NCI-H1436 (cell line): ENCODE measurements at places on chromosomes 5 and 9.
A peak's percentile ranks its signal among the peaks of the same experiment; 100 is the strongest.

GRCh38 chr5:10337986-10338385 is 15.5 kb upstream of the MARCHF6 start:
- no peak for DNase-seq

GRCh38 chr9:96654450-96655197 is 493 bp downstream of the PRXL2C start:
- DNase-seq, result peak; percentile 75

GRCh38 chr5:111676926-111677415 is 80.0 kb downstream of the NREP start:
- no peak for DNase-seq

- DNase-seq, result peak; percentile 87
Measured at GRCh38 chr9:3526165-3526996, 580 bp upstream of the RFX3 start.

- DNase-seq, result no peak
Measured at GRCh38 chr9:87862536-87863268, 20.0 kb upstream of the SPATA31E1 start.

DNA sequence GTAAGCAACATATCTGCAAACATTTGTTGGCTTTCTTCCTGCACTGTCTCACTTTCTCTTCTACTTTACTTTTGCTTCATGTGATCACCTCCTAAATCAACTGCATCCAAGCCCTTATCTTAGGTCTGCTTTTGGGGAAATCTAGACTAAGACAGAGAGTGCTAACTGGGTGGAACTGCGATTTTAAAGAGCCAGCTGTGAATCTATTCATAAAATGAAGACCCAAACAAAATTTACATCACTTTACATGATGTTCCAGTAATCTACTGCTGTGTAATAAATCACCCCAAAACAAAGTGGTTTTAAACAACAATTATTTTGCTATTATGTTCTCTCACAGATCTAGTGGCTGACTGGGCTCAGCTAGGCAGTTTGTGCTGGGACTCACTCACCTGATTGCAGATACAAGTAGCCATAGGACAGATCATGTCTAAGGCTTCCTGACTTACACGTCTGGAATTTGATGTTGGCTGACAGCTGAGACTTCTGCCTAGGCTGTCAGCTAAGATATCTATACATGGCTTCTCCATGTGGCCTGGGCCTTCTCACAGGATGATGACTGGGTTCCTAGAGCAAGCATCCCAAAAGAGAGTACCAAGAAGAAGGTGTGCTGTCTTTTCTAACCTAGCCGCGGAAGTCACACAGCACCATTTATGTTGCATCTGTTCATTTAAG is 145.1 kb upstream of the TBCA start:
- DNase-seq, result no peak

DNA sequence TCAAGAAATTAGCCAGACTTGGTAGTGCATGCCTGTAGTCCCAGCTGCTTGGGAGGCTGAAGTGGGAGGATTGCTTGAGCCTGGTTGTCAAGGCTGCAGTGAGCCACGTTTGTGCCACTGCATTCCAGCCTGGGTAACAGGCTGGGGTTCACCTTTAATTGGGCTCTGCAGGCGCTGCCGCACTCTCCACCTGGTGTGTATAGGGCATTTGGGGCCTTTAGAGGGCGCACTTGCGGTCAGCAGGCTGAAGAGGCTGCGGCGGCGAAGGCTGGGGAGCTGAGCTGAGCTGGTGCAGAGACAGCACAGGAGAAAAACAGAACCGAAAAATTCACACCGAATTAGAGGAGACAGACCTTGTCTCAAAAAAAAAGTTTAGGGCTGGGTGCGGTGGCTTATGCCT is 31.2 kb downstream of the CDK7 start:
- DNase-seq, result no peak

- no peak for DNase-seq
Measured at GRCh38 chr5:14265570-14265969, 122.4 kb downstream of the TRIO start.

- DNase-seq, result no peak
Measured at GRCh38 chr5:134634227-134634626, 1.6 kb upstream of the SAR1B start.

- no peak for DNase-seq
Measured at GRCh38 chr5:133906303-133906702, 62.1 kb downstream of the C5orf15 start.

GRCh38 chr5:125251703-125252102 is 505.3 kb upstream of the ZNF608 start:
- DNase-seq, result no peak

- DNase-seq, result peak; percentile 86
Measured at GRCh38 chr9:14353222-14354056, 39.5 kb upstream of the NFIB start.

GRCh38 chr9:29750062-29750461 is 2176.8 kb upstream of the C9orf72 start:
- no peak for DNase-seq

GRCh38 chr5:139569270-139569955 is 8.3 kb downstream of the UBE2D2 start:
- no peak for DNase-seq

GRCh38 chr5:78776637-78777036 is 128.1 kb upstream of the LHFPL2 start:
- DNase-seq, result no peak

DNA sequence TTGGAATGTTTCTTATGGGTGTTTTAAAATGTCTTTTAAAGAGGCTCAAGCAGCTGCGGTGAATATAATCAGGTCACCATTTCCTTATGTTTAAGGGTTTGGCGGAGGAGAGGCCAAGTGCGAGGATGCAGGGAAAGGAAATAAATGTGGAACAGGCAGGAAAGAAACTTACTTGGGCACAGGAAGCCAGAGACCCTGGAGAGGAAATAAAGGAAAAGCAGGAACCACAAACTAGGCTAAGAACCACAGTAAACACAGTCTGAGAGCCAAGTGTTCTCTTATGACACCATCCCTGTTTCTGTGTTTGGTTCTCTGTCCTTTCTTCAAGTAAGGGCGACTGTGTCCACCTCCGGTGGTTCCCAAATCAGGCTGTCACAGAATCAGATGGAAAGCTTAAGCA is 166.5 kb downstream of the C9orf152 start:
- DNase-seq, result no peak

- DNase-seq, result no peak
Measured at GRCh38 chr9:121807069-121807822, 155.8 kb downstream of the DAB2IP start.

- no peak for DNase-seq
Measured at GRCh38 chr5:34657274-34657921, 1.3 kb downstream of the RAI14 start.

DNA sequence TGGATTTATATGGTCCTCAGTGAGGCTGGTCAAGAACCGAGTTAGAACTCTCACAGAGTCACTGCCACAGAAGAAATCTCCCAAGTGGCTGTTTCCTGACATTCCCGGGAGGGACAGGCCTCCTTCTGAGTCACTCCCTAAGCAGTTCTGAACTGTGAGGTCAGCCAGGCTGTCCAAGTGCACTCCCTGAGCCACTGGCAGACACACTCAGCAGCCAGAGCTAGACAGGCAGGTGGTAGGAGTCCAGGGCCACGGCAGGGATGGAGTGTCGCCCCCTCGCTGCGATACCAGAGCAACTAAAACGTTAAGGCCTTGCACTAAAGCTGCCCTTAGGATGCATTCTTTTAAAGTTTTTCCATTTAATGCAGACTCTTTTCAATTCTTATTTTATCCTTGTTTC is 3.4 kb downstream of the IL4 start:
- DNase-seq, result no peak

DNA sequence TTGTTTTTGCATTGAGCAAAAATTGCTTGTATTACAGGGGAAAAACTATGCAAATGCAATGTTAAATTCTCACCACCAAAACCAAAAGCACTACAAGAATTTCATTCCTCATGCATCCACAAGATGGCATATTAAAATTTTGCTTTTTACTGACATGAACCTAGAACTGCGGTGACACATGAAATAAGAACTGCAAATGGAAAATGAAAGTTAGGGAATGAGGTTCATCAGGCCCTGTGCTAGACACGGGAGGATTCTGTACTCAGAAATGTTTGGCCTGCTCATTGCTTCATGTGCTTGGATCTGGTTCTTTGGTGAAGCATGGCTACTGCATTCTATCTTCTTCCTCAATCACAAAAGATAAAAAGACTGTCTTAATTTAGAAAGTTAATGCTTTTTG is 9.1 kb upstream of the RFK start:
- no peak for DNase-seq

DNA sequence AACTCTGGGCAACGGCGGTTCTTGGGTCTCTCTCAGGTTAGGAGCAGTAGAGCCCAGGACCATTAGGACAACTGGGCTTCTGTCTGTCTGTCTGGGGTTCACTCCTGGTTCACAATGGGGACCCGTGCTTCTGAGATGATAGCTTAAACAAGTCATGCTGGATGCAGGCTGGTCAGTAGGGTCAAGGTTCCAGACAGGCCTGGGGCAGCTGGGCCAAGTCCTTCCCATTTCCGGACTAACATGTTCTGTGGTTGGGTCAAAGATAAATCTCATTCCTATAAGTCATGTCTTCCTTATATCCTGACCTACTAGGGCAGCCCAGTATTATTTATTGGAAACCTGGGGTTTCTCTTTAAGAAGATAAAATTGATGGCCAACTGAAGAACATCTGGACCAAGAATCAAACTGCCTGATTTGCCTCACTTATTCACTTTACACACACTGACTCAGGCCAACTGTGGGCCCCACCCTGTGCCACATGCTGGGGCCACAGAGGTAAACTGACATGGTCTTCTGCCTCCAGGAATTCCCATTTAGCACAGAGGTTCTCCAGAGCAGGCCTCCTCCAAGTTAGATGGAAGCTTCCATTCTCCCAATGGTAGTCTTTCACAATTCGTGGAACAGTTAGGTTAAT is 8.3 kb downstream of the HDHD3 start:
- DNase-seq, result no peak

GRCh38 chr5:144421411-144421810 is 250.7 kb downstream of the KCTD16 start:
- no peak for DNase-seq

DNA sequence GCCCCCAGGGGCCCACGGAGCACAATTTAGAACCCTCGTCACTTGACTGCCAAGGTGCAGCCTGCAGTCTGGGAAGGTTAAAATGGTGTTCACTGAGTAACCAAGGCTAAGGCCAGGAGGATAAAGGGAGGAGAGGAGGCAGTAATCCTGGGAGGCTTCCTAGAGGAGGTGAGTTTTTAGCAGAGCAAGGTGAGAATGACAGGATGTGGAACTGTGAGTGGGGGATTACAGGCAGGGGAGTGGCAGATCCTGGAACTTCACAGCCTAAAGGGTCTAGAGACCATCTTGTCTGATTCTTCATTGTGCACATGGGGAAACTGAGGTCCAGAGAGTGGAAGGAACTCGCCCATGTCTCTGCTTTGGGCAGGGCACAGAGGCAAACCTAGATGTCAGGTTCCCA is 42.5 kb upstream of the ASS1 start:
- DNase-seq, result no peak

DNA sequence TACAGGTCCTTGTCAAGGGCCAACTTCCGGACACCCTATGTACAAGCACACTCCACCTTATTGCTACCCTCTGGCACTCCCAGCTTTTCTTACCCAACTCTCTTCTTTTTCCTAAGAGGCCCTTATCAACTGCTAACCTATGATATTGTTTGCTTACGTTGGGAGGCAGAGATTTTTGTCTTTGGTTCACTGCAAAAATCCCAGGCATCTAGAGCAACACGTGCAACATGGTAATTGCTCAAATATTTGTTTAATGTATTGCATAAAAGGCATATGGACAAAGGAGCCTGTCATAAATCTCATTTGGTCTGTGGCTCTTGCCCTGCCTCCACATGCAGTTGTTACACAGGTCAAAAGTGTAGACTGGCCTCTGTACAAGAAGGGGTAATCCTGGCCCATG is 35.8 kb upstream of the ATP10B start:
- no peak for DNase-seq

DNA sequence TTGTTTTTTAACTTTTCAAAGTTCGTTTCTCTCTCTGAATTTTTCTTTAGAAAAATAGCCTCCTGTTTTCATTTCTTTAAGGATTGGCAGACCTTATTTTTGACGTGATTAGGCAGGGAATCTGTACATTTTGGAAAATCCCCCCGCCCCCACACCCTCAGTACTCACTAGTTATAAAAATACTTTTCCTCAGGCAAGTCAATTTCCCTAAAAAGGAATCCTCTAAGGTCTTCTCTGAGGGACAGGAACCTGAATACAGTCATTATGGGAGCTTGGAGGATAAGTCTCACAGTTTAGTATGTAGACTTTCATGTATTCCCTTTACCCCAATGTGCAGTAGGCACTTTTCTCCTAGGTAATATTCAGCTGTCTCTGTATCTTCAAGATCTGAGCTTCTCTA is 3.9 kb upstream of the FER start:
- no peak for DNase-seq

DNA sequence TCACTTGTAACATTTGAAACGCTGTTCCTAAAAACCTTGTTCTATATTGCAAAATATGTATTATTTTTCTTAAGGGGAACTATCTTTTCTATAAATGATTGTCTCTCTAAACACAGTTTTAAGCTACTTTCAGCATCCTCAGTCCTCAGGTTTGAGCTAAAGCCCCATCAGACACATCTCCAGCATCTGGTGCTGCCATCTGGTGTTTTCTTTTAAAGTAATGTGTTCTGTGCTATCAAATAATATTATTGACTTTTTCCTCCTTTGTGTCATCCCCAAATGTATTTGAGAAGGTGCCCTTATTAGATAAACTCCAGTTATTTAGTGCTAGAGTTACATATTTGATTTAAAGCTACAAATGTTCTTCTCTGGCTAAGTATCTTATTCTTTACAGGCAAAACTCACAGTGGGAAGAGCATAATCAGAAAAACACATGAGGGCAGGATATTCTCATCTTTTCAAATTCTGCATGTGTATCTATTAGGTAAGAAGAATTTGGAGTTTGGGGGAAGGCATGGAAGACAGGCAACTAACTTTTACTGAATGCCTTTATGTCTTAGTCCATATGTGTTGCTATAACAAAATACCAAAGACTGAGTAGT is 27.5 kb downstream of the ZNF474 start:
- DNase-seq, result no peak

GRCh38 chr9:126558051-126558665 is 55.6 kb upstream of the LMX1B start:
- DNase-seq, result peak; percentile 49
